Mucosa of gallbladder (tissue), 1 donor: ENCODE measurements at places on chromosomes 16 and 17. TPM values are rescaled to one million over a fixed set of nuclear protein-coding genes. Genes with fewer than 3 reads are reported as not detected.

- DNase-seq: no peak
These were observed 21.3 kb upstream of the SLC35B1 start for GRCh38 chr17:49729069-49729468.

RAD51C gene
- total RNA-seq: 15.9 TPM

DNA sequence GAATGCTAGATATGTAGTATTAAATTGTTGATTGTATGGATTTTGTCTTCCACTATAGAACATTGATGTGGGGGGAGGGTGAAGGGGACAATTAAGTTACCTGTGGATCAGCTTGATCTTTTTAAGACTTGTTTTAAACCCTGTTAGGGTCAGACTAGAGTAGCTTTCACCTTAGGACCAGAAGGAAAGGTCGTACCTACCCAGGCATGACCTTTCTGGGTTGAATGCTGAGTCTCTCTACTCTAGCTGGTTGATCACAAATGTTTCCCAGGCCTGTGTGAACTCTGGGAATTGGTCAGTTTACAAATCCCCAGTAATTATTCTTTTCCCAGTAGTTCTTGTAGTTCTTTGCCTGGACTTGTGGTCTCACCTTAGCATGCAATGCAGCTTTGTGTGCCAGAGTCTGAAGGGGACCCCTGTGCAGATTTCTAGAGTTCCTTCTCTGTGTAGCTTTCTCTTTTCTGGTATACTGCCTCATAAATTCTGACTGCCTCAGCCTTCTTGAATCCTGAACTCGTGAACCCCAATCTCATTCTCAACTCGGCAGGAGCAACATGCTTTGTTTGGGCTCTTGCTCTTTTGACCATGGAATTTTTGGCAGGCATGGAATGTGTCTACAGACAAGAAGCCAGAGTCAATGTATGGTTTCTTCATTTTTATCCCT, 54.1 kb downstream of the VMP1 start:
- no peak for DNase-seq

GAN gene
- 11.6 TPM for total RNA-seq

P2RX1 gene
- 2.8 TPM for total RNA-seq

DNA sequence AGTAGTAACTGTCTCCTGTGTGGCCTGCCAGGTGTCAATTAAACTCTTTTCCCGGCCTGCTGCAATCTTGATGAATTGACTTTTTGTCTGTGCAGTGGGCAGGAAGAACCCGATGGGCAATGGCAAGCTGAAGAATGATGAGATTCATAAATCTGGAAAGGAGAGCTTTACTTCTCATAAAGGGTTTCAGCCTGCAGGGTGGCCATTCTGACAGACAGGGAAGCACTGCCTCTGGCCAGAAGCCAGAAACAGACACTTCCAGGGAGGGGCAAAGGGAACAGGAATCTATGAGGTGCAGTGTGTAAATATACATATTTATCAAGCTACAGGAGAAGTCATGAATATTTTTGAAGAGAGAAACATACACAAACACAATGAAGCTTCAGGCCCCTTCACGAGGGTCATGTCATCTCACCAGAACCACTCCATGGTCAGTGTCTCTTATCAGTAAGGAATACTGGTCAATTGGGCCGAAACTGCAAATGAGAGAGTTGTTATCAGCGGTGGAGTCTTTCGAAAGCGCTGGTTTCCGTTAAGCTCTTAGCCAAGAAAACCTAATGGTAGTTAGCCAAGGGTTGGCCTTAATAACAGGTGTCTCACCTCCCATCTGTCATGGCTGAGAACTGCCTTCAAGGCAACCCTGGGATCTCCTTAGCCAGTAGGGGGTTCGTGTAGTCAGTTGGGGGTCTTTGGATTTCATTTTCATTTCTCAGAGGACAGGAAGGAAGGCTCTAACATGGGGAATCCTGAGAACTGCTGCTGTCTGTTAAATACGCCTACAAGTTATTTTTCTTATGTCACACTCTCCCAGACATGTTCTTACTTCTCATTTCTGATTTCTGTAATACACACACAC, 1.2 kb upstream of the NARF start:
- no peak for DNase-seq

TMC5 gene
- 46.8 TPM for total RNA-seq

DNA sequence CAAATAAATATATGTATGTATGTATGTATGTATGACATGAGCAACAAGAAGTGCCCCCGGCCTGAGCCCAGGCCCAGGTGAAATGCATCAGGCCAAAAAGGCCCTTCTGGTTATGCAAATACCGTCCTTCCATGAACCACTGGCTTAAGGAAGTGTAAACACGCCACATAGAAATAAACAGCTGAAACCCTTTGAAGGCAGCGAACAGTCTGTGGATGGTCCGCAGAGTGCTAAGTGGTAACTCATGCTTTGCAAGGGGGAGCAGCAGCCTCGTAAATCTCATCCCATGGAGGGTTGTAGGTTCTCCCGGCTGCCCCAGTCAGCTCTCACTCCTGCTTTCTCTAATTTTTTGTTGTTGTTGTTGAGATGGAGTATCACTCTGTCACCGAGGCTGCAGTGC, 36.7 kb downstream of the COTL1 start:
- no peak for DNase-seq

DNA sequence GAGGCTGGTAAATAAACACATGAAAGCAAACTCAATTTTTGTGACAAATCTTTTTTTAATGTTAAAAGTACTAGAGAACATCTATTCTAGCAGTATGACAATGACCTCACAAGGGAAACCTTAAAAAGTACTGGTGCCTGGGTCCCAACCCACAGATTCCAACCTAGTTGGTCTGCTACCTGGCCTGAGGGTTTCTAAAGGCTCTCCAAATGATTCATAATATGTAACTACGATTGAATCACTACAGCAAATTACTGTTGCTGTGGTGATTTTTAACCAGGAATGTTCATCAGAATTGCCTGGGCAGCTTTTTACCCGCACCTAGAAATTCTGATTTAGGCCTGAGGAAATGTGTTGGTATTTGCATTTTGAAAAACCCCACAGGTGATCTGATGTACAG, 26.1 kb downstream of the CDR2 start:
- no peak for DNase-seq

- DNase-seq: no peak
These were observed 115.2 kb upstream of the CNTNAP4 start for GRCh38 chr16:76162046-76162445.

TTLL6 gene
- total RNA-seq: 5.1 TPM
